Right cardiac atrium (tissue), 5 donors: ENCODE measurements at places on chromosomes 2 and 18. TPM values are rescaled to one million over a fixed set of nuclear protein-coding genes. Genes with fewer than 3 reads are reported as not detected.

The ECEL1 gene
- polyA plus RNA-seq, result 0.05 TPM

The TMX3 gene
- 16.5 TPM for polyA plus RNA-seq

The EMILIN1 gene
- 30.0 TPM for polyA plus RNA-seq

The DSG2 gene
- 24.8 TPM for polyA plus RNA-seq

The OSR1 gene
- polyA plus RNA-seq, result 9.6 TPM

The KCNG2 gene
- polyA plus RNA-seq, result not detected

The UPP2 gene
- not detected for polyA plus RNA-seq

The PLCD4 gene
- 0.48 TPM for polyA plus RNA-seq

The GAD1 gene
- polyA plus RNA-seq, result 0.02 TPM

The EVX2 gene
- not detected for polyA plus RNA-seq

The SLC4A5 gene
- 0.79 TPM for polyA plus RNA-seq
